Fibroblast of the aortic adventitia (primary cell): ENCODE measurements at places on chromosomes 4 and X. TPM values are rescaled to one million over a fixed set of nuclear protein-coding genes. Genes with fewer than 3 reads are reported as not detected.

- no peak for DNase-seq
Measured at GRCh38 chr4:153366486-153366885, 22.0 kb downstream of the MND1 start.

GRCh38 chrX:49129427-49129826 lies 5.9 kb upstream of the GPKOW start:
- no peak for DNase-seq

DNA sequence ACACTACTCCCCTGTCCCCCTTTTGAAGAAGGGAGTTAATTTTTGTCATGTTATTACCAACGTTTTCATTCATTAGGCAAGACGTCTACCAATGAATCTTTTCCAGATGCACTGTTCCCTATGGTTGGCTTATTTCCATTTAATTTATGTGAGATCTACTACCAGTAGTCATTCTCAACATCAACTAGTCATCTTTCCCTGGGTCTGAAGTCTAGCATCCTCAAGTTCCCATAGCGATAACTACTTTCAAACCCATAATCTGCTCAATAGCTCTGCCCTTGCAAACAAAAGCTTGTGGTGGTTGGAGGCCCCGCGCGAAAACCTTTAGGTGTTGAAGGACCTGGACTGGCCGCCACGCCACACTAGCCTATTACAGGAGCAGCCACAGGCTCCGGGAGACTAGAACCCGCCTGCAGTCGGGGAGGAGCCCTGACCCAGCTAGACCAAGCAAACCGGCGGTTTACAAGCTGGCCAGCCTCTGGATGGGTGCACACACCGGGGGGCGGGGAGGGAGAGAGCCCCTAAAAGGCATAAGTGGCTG lies 746 bp downstream of the PPAT start:
- DNase-seq, result peak; percentile 47

- peak; percentile 82 for DNase-seq
Measured at GRCh38 chr4:25813448-25814106, 49.2 kb downstream of the SEL1L3 start.

ABCG2 gene
- 0.90 and 7.0 TPM in 2 replicates for total RNA-seq

HPGDS gene
- total RNA-seq, result not detected in 2 replicates
